CD4-positive, alpha-beta memory T cell (primary cell): ENCODE measurements at places on chromosomes 16 and 17.

DNA sequence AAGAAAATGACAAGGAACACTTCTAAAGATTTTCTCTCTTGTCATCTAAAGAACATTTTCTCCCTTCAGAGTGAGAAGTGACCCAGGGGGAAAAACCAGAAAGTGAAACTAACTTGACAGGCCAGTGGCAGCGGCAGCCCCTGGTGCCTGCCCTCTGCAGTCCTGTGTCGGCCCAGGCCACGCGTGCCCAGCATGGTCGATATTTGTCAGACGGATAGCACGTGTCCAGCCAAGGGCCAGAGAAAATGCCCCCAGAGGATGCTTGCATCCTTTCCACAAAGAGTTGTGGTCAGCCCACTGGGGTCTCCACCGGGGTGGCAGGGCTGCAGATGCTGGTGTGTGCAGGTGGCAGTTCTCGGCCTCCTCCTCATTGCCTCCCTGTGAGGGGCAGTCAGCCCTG lies 176.6 kb downstream of the RAB11FIP4 start:
- DNase-seq: no peak

GRCh38 chr17:64635647-64636305 lies 26.3 kb downstream of the SMURF2 start:
- DNase-seq: no peak

DNA sequence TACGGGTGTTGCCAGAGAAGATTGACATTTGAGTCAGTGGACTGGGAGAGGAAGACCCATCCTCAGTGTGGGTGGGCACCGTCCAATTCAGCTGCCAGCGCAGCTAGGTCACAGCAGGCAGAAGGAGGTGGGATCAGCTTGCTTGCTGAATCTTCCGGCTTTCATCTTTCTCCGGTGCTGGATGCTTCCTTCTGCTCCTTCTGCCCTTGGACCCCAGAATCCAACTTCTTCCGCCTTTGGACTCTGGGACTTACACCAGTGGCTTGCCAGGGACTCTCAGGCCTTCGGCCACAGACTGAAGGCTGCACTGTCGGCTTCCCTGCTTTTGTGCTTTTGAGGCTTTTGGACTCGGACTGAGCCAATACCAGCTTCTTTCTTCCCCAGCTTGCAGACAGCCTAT lies 46.1 kb upstream of the RPL38 start:
- DNase-seq: no peak

DNA sequence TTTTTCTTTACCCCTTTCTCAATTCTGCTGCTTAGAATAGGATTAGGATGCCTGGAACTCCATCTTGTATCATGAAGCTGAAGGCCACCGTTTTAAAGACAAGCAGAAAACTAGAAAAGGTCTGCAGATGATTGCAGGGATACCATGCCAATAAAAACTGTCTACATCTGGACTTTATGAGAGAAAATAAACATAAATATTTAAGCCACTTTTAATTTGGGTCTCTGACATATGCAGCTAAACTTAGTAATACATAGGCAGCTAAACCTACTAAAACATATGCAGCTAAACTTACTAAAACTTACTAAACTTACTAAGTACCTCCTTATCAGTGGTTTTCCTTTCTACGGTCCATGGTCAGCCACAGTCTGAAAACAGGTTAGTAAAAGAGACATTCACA lies 48.4 kb downstream of the FBXL20 start:
- DNase-seq: no peak

DNA sequence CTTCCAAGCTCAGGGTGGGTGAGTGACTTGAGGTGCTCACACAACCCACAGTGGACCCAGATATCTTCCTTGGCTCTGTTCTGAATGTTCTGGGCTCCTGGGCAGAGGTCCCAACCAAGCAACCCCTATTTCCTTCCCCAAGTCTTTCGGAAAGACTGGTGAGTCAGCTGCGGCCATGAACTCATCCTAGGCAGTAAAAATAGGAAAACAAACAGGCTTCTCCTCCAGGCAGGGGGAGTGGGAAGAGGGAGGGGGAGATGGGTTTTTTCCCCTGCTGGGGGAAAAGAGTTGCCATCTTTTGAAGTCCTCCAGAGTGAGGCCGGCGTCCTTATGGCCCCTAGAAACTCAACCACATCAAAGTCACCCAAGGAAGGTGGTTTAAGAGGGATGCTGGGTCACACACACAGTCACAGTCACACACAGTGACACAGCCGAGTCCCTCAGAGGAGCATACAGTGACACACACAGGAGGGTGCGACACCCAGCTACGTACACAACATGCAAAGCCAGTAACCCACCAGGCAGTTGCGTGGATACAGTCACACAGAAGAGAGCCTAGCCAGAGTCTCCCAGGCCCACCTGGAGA lies 16.0 kb upstream of the DLX4 start:
- no peak for DNase-seq

DNA sequence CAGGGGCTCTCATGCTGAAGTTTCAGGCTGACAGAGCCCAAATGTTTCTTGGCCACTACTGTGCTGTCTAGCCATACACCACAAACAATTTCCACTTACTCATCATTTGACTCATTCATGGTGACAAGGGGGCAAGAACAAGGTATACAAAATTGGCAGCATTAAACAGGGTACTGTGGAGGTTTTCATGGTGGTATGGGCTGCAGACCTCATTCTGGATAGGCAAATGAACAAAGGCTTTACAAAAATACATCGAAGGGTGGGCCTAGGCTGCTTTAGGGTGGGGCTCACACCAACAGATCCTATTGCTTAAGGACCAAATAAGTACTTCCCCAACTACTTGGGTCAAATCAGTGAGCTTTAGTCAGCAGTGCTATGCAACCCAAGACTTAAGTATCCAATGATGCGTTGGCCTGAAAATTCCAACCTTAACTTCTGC lies 53.0 kb downstream of the N4BP1 start:
- no peak for DNase-seq
